ENCODE measurements at places on chromosomes 16 and 17.

DNA sequence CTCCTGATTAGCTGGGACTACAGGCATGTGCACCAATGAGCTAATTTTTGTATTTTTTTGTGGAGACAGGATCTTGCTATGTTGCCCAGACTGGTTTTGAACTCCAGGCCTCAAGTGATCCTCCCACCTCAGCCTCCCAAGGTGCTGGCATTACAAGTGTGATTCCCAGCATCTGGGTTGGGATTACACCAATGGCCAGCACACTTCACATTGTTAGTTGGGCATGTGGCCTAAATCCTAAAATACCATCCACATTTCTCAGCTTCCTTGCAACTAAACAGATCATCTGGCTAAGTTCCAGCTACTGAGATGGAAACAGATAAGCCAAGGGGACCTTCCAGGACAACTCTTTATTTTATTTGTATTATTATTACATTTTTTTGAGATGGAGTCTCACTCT, 9.9 kb downstream of the RABEP2 start:
- peak; percentile 54 for DNase-seq

- no peak for DNase-seq
These were observed 825 bp downstream of the HEATR6 start for GRCh38 chr17:60077672-60078519.

- peak; percentile 28 for DNase-seq
These were observed 6.3 kb downstream of the HSBP1 start for GRCh38 chr16:83813823-83814658.

GRCh38 chr17:5668557-5669138, 84.3 kb upstream of the NLRP1 start:
- DNase-seq: no peak

DNA sequence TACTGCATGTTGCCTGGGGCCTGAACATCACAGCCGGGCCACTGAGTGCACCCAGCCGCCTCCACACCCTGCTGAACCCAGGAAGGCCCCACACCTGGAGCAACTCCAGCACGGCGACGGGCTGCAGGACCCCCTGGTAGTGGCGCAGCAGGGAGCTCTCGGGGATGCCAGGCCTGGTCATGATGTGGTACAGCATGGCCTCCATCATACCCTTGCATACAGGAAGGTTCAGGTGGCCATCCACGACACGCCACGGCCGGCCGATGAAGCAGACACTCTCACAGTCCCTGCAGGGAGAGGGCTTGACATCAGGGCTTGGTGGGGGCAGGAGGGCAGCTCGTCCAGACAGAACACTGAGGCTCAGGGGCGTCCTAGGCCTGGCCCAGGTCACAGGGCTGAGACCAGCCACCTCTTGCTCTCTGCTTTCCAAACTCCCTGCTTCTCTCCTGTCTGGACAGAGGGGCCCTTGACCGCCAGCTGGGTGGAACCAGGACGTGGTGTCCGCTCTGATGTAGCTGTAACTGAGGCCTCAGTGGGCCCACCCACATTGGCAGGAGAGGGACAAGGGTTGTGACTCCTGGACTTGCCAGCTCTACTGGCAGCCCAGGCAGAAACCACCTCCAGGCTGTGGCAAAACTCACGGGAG, 60.3 kb downstream of the IL21R start:
- DNase-seq: no peak

DNA sequence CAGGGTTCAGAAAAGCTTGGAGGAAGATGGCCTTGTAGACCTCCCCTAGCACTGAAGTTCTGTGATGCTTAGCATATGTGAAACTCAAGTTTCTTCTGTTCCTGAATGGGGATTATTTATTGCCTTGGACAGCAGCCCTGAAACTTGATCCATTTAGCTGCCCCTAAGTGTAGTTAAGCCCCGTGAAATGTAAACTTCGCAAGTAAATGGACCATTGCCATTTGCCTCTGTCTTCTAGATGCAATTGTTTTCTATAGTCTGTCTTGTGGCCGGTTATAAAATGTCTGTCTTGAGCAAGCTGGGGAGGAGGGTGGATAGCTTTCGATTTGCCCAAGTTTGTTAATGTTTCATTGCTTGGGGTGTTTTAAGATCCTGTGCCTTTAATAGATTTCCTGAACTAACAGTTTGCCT, 261.8 kb downstream of the CDH13 start:
- peak; percentile 47 for DNase-seq

DNA sequence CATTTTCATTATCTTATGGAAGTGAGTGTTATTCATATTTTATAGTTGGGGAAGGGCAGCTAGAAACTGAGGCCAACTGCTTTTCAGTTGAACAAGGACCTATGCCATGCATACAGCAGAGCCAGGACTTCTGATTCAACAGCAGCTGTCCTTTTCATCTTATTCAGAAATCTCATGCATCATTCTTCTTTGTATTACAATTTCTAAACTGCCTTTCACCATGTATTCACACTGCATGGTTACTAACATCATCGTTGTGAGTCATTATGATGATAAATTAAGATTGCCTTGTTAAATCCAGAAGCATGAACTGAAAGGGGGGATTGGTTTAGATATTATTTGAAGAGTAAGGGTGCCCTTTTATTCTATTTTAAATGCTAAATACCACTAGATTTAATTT, 1470.1 kb upstream of the GOT2 start:
- no peak for DNase-seq

DNA sequence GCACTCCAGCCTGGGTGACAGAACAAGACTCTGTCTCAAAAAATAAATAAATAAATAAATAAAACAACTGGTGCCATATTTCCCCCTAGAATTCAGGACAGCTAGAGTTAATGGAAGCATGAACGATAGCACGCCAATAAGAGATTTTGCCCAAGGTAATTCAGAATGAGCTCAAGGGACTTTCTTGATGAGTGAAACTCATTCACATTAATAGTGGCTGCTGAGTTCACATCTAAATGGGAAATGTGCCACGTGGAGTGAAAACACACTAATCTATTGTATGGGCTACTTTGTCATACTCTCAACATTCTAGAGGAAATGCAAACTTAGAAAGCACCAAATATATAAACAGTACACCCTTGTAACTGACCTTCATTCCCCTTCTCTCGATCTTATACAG, 47.4 kb upstream of the PSMD7 start:
- DNase-seq: no peak

- DNase-seq: no peak
These were observed 46.5 kb downstream of the TEX2 start for GRCh38 chr17:64216338-64217248.
